ENCODE measurements at places on chromosomes 7 and 10. TPM values are rescaled to one million over a fixed set of nuclear protein-coding genes. Genes with fewer than 3 reads are reported as not detected.

GRCh38 chr7:41466760-41467384 is 236.0 kb downstream of the INHBA start:
- DNase-seq = no peak

DNA sequence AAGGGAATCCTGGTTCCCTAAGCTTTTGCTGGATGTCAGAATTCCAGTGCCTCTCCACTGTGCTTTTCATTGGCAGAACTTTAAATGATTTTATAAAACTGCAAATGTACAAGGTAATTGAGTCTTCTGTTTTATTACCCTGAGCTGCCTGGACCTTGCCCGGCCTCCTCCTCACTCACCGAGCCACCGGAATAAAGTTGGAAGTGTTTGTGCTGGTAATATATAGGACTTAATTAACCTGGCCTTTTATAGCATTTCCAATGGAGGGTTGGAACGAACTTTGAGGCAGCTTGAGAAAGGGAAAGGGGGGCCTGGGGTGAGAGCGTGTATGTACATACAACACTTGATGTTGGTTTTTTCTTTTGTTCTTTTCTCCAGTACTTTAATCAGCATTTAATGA is 43.4 kb downstream of the ZNF503 start:
- no peak for DNase-seq

Gene PLAU
- total RNA-seq = 64.8 TPM

GRCh38 chr7:35781200-35781701 is 19.6 kb upstream of the SEPTIN7 start:
- no peak for DNase-seq

Gene AGAP5
- total RNA-seq = 2.2 TPM

DNA sequence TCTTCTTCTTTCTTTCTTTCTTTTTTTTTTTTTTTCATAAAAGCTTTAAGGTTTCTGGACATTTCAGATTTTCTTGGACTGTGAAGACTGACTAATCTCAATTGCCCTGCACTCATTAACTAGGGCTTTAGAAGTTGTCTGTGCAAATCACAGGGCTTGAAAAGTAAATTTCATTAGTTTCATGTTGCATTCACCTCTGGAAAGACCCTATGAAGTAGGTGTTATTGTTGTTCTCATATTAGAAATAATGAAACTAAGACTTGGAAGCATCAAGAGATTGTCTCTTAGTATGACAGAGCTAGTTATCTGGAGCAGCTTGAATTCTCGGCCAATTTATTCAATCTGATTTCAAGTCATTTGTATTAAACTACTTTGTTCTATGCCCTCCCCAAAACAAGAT is 28.2 kb upstream of the SEMA3D start:
- no peak for DNase-seq

DNA sequence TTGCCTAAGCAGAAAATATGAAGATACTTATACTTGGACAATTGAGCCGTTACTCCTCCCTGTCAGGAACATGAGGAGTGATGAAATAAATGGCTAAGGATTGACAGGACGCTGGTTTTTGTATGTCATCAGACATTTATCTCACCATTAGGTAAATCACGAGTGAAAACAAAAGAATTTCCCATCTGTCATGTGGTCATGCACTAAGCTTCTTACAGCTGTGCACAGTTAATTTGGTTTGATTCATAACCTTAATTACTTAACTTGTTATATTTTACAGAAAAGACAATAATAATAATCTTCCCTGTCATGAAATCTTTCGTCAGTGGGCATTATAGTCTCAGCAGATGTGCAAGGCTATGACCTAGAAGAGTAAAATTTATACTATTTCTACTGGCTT is 266.5 kb downstream of the HGF start:
- no peak for DNase-seq

DNA sequence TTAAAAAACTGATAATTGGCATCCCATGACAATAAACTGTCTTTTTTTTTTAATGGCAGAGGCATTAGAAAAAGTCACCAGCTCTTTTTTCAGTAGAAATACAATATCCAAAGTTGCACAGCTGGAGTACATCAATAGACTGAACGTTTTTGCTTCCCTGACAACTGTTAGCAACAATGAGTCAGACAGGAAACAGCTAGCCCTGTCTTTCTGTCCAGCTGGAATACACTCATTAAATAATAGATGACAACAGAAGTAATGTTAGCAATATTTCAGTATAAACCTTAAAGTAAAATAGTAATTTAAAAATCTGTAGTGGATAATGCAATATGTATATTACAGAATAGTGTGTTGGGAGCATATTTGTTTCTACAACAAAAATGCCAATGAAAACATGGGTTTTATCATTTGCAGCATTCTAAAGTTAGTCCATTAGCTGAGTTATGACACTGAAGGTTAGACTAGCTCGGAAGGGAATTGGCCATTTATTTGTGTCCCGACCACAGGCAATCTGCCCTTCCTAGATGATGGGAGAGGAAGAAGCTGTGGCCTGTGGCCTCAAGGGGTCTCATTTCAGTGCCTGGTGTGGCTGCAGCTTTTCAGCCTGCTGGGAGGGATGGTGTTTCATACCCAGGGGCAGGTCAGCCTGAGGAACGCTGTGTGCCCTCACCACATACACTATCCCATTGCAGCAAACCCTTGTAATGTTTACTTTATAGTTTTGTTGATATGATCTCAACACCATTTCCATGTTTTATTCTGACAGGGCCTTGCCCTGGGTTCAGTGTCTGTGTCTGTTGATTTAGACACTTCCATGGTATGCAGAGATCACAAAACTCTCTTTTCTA is 173.3 kb downstream of the SLC16A9 start:
- peak; percentile 31 for DNase-seq

GRCh38 chr10:129743738-129744133 is 220.3 kb downstream of the EBF3 start:
- no peak for DNase-seq

Gene TRIM50
- total RNA-seq = not detected

- peak; percentile 39 for DNase-seq
These were observed 1.4 kb downstream of the HPS6 start for GRCh38 chr10:102066399-102067088.

Gene CRHR2
- total RNA-seq = not detected

DNA sequence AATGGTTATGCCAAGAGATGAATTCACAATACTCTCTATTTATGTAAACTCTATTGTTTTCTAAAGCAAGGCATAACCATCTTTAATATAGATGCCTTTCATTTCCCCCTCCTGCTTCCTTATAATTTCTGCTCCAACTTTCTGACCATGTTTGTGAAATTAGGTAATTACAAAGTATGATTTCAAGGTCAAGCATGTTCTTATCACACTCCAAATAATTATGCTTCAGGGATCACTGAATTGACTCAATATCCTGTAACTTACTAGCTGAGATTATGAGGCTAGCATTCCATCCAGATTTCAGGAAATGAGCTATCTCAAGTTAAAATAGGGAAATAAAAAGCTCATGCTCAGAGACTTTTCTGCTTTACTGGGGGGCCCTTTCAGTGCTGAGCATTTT is 655.9 kb upstream of the IGFBP3 start:
- no peak for DNase-seq

DNA sequence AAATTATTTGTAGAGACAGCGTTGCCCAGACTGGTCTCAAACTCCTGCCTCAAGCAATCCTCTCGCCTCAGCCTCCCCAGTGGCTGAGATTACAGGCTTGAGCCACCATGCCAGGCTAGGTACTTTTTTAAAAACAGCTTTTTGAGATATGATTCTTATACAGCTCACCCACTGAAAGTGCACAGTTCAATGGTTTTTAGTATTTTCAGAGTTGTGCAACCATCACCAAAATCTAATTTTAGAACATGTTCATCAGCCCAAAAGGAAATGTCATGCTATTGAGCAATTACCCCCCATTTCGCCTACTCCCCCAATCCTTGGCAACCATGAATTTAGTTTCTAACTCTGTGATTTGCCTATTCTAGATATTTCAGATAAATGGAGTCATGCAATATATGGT is 73.7 kb downstream of the EVX1 start:
- DNase-seq = no peak

- no peak for DNase-seq
These were observed 122.8 kb downstream of the KAT6B start for GRCh38 chr10:74949034-74949832.

Gene CFAP43
- not detected for total RNA-seq

- DNase-seq = no peak
These were observed 302.0 kb downstream of the ETV1 start for GRCh38 chr7:13687500-13687899.

- DNase-seq = no peak
These were observed 115.1 kb downstream of the SRI start for GRCh38 chr7:88104732-88105131.

Gene MYL7
- not detected for total RNA-seq

Gene SP4
- 39.5 TPM for total RNA-seq

DNA sequence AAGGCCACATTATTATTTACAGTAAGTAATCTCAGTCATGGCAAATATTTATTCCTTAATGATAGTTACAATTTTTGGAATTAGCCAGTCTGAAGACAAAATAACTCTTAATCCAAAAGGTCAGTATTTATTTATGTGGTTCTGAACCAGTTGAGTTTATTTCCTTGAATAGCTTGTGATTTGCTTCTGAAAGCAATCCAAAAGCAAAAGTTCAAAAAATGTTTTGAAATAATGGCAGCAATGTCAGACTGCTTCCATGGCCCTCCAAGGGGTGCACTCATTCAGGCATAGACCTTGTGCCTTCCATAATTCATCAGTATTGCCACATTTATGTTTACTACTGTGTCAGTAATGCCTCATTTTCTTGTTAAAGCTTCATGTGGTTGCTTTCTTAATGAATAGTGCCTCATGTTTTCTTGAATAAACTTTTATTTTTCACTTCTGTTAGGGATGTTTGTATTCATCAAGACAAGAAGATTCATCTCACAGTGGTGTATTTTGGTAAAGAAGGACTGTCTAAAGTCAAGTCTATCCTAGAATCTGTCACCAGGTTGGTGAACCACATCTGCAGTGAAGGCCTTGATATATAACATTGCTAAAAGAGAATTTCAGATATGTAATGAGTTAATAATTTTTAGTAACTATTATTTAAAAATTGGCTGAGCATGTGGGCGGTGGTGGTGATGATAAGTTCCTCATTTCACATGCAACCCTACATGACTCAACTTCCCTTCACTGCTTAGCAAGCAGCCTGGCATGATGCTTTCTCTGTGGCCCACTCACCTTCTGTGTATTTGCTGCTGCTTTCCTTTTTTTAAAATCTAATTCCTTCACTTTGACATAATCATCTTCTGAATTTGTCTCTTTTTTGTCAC is 22.0 kb downstream of the CSGALNACT2 start:
- no peak for DNase-seq

- no peak for DNase-seq
These were observed 384.1 kb upstream of the CNTNAP2 start for GRCh38 chr7:145732521-145732920.

Gene DMBT1
- 4.1 TPM for total RNA-seq

DNA sequence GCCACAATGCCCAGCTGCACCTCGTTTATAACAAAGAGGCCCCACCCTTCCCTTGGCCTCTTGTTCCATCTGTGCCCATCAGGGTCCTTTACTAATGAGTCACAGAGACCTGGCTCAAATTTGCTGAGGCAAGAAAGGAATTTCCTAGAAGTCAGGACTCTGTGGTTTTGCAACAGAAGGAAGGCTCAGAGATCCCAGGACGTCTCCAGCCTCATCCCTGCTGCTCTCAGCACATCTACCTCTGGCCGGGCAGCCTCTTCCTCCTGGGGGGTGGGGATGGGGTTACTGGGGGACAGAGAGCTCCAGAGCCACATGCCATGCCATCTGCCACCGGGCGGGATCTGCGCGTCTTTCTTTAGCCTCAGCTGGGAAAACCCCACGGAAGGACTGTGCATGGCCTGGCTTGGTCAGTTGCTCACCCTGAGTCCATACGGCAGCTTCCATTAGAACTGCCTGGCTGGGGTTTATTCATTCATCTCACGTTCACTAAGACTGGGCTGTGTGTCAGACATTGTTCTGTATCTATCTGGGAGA is 41.9 kb upstream of the PSMG3 start:
- DNase-seq = peak; percentile 58

- peak; percentile 26 for DNase-seq
These were observed 92.9 kb downstream of the CPED1 start for GRCh38 chr7:121081327-121081936.

GRCh38 chr7:27151341-27151930 is 947 bp downstream of the HOXA3 start:
- DNase-seq = no peak

DNA sequence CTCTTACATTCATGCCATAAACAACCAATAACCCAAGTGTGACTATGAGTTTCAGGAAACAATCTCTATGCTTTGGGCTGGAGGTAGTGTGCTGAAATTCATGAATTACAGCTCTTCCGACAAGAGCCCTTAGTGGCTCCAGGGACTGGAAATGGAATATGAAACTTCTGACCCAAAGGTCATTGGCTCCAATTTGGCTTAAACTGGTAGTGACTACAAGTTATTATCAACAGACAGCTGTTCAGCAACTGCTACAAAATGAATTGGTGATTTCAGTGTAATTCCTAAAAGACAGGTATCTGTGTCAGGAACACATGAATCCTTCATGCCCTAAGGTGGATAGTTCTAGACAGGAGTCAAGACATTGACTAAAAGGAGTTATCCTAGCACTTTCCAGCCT is 745.4 kb downstream of the PHTF2 start:
- peak; percentile 53 for DNase-seq

- no peak for DNase-seq
These were observed 105.4 kb upstream of the FRMD4A start for GRCh38 chr10:14435976-14436632.

GRCh38 chr7:90242369-90243168 is 2.4 kb upstream of the CFAP69 start:
- no peak for DNase-seq

DNA sequence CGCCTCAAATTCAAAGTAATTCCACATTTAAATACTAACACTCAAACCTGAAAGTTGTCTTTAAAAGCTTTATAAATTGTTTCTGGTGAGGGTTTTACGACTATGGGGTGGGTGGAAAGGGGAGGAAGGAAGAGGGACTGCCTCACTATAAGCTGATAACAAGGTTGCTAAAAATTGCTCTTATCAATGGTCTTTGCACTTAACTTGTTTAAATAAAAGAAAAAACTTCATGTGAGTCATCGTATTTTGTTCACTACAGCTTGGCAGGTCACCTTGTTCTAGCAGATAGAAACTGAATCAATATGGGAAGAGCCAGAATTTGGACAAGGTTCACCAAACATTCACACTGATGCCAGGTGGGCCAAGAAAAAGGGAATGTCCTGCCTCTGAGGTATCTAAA is 129.2 kb downstream of the TES start:
- DNase-seq = no peak

- no peak for DNase-seq
These were observed 47.9 kb downstream of the PIP4K2A start for GRCh38 chr10:22666287-22667092.

- DNase-seq = no peak
These were observed 2.8 kb upstream of the LRMDA start for GRCh38 chr10:75428434-75429158.
